SK-N-DZ (cell line): ENCODE measurements at places on chromosomes 1 and 21.

DNA sequence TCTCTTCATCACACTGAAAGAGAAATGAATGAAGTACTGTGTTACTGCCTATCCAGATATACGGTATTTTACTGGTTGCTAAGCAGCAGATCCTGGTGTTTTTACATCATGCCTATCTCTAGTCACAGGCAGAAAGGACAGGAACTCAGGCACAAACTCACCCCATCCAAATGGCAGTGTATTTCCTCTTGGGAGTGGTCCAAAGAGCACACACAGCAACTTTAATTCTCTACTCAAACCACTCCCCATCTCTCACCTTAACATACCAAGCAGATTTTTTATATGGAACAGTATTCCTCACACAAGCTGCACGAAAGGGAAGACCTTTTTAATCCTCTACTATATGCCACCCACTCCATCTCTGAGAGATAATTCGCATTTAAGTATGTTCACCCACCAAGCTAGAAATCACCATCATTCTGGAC, 27.3 kb downstream of the EIF4G3 start:
- no peak for DNase-seq

GRCh38 chr1:150612014-150612345, 17.4 kb downstream of the ENSA start:
- DNase-seq, result no peak

DNA sequence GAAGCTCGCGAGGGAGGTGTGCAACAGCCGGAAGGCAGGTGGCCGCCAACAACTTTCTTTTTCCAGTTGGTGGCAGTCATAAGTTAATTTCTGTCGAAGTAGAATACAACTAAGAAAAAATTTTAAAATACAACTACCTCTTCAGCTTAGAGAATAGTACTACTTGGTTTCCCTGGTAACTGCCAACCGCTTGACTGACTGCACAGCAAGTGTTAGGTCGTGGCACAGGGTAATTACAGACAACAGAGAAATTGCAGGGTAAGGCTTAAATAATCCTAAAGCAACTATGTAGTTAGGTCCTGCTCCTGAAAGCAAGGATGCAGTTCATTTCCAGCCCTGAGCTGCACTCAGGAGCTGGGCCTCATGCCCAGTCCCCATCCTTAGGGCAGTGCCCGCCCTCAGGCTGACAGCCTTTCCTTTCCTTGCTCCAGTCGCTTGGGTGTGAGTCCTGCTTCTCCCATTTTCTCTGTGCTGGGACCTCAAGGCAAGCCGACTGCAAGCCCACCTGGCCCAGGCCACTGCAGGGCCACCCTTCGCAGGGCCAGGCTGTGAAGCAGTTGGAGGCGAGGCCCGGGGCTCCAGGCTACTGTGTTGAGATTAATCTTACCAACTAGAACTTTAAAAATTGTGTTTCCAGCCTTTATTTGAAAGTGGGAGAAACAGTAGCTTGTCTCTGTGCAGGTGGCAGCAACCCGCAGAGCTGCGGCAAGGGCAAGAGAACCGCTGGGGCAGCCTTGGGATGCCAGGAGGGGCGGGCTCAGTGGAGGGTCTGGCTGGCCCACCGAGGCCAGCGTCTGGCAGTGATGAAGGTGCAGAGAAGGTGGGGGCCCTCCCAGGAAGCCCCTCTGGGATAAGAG, 148.3 kb downstream of the PCBP3 start:
- DNase-seq, result no peak

GRCh38 chr1:58104960-58105359, 441.6 kb downstream of the OMA1 start:
- no peak for DNase-seq

DNA sequence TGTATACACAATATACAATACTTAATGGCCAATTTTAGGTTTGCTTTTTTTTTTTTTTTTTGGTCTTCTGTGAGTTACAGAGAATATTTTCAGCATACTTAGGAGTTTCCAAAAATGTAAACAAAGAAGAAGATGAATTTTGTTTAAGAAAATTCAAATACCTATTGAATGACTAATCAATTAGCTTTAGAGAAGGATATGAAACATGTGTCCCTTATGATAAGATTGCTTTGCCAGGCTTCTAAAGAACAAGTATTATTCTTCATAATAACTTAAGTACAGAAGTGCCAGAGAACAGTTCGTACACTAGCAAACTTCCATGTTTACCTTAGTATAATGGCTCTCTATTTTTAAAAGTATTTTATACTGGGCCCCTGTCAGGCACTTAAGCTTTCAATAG, 1191.0 kb upstream of the NCAM2 start:
- no peak for DNase-seq

DNA sequence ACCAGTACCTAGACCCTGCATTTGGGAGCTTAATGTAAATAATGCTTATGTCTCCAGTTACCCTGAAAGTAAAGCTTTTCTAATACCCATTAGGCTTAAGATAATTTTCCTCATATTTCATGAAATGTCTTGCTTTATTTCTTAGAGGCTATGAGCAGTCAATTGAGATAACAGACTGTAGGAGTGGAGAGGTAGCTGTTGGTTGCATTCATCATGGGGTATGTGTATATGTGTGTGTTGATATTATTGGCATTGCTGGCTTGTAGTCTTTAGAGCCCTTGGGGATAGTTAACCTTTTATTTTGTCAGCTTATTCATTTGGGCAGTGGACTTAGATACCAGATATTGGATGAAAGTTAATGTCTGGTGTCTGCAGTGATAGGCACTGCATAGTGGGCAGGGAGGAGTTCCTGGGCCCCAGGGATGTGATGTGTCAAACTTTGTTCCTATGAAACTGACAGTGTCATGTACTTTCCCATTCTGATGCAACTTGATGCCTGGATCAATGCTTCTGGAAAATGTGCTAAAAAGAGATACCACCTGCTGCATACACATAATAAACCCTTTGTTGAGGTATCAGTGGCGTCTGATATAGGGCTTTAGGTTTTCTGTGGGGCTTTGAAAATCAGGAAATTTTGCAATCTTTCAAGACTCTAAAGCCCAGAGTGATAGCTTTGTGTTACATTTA, 83.9 kb downstream of the MAST2 start:
- no peak for DNase-seq

DNA sequence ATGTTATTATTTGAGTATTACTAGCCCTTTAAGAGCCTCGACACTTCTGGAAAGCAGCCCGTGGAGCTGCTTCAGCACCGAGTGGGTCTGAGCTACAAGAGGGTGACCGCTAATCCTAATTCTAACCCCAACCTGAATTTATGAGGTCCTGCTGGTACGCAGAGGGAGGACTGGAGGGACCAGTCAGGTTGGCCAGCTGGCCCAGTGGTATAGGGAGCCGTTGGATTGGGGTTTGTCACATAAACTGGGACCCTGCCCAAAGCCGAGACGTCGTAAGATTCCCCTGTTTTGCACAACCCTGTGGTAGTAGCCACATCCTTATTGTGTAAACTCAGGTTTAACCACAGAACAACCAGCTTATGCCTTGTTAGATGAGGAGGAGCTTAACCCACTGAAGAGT, 60.8 kb upstream of the F3 start:
- no peak for DNase-seq

DNA sequence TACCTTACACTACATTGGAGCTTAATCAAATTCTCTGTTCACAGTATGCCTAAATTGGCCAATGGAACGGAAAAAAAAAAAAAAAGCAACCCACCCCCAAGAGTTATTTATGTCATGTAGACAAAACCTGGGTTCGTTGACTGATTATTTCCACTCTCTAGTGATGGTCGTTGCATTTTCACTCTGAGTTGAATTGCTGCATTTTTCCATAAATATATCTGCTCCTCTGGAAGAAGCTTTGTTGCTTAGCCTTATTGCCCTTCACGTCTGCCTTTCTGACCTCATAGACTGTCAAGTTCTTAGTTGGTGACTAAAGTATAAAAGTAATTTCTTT, 90.2 kb upstream of the RUNX1 start:
- DNase-seq, result no peak

DNA sequence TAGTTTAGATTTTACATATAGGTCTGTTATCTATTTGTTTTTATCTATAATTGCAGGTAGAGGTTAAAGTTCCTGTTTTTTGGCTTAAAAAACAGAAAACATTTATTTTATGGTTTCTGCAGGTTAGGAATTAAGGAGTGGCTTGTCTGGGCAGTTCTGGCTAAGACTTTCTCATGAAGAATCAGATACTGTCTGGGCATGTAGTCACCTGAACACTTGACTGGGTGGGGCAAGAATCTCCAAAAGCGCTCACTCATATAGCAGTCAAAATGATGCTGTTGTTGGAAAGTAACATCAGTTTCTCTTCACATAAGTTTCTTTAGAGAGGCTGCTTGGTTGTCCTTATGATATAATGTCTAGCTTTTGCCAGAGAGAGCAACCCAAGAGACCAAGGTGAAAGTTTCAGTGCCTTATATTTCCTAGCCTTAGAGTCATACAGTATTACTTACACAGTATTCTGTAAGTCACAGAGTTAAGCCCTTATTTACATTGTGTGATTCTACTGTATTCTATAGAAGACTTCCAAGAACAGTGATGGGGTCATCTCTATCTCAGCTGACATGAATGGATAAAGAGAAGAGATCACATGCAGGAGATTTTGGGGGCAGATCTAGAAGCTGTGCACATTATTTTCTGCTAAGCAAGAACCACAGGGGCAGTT, 125.4 kb upstream of the GPR52 start:
- no peak for DNase-seq

- DNase-seq, result no peak
Measured at GRCh38 chr1:31761883-31762282, 2.3 kb downstream of the ADGRB2 start.

- DNase-seq, result no peak
Measured at GRCh38 chr21:33522953-33523349, 19.0 kb downstream of the GART start.

GRCh38 chr1:158445376-158445775, 16.3 kb upstream of the OR10K1 start:
- no peak for DNase-seq

- no peak for DNase-seq
Measured at GRCh38 chr1:202355944-202356553, 7.5 kb downstream of the PPP1R12B start.

DNA sequence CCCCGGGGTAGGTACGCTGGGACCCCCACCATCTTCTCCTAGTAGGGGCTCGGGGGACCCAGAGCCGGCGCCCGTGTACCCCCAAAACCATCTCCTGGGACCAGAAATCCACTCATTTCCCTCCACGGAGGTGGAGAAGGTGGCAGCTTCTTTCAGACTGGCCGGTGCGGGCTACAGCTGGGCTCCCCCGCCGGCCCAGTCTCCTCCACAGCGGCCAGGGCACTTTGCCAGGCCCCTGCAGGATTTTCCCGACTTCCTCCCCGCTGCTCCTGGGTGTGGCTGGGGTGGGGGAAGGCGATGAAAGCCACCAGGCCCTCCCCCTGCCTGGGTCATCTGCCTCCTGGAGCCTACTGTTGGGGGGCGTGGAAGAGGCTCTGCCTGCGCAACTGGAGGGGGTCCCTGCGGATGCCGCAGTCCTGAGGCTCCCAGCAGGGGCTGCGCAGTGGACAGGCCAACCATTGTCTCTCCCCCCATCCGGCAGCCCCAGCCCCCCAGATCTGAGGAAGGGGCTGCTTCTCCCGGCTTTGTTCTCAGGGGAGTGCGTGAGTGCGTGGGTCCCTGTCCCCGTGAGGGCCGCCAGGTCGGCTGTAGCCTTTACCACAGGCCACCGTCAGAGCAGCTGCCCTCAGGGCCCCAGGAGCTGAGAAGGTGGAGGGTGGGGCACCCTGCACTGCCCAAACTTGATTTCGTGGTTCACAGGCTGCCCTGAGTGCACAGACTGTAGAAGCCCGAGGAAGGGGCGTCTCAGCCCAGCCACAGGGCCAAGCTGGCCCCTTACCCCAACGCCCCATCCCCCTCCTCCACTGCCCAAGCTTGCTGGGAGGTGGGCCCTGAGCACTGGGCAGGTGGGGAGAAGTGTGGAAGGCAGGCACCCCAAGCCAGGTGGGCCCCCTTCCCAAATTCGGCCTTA, 1.3 kb downstream of the AGRN start:
- no peak for DNase-seq

DNA sequence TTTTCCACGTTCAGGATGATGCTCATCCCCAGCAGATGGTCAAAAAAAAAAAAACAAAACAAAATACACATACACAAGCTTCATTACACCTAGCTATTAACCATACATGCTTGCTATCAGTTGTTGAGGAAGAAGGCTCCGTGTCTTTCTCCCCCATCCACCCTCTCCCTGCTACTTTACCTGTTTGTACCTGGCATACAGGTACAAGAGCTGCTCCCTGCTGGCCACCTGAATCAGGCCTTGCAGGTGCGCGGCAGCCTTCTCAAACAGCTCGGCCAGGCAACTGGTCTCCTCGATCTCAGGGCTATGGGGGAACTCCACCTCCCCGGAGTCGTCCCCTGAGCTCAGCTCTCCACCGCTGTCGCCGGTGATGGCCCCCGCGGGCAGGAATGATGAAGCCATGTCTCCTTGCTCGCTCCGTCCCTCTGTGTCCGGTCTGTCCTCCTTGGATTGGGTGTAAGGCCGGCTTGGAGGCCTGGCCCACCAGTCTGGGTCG, 464 bp downstream of the ACBD6 start:
- DNase-seq, result no peak

GRCh38 chr1:198771563-198772153, 132.8 kb downstream of the PTPRC start:
- peak; percentile 69 for DNase-seq

- no peak for DNase-seq
Measured at GRCh38 chr1:17021896-17022295, 10.2 kb upstream of the ATP13A2 start.

DNA sequence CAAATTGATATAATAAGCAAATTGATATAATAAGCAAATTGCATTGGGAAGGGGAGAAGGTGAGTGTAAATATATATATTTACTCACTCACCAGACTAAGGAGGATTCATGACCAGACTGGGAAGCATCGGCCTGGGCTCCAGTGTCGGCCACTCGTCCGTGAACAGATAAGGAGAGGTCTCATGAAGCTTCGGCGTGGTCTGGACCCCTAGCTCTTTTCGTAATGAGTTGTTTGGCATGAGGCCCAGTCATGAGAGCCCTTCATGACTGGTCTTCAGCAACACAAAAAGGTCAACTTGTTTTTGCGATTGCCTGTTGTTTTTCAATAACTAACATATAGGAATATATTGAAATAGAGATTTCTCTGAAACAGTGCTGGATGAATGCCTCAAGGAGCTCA, 222.9 kb upstream of the KCNK2 start:
- DNase-seq, result no peak

DNA sequence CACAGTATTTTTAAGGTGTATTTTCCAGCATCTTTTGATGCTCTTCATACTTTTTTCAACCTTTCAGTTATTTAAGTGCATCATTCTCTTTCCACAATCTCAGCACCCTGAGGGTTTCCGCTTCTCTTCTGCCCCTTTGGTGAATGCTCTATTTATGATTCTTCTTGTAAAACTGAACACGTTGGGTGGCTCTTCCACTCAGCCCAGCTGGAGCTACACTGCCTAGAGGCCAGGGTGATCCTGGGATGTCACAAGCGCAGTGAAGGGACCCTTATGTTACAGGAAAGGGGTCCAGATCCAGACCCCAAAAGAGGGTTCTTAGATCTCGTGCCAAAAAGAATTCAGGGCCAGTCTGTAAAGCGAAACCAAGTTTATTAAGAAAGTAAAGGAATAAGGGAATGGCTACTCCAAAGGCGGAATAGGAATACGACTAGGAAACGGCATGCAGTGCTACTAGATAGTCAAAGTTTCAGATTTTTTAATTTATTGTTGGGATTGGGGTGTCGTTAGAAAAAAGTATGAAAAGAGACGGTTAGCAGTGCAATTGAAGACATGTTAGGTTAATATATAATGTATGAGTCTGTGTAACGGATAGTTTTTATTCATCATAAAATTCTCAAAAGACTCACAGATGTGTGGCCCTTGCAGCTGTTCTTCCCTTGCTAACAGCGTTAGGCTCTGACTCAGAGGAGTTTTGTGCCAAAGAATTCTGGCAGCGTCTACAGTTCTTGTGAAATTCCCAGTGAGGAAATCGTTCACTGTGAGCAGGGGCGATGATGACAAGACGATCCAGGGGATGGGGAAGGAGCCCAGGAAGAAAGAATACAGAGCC, 14.4 kb upstream of the ERVH48-1 start:
- no peak for DNase-seq
